H54 (cell line): ENCODE measurements at places on chromosomes 7 and 10.
A peak's percentile ranks its signal among the peaks of the same experiment; 100 is the strongest.

GRCh38 chr10:70673929-70674559 is 1.7 kb downstream of the ADAMTS14 start:
- DNase-seq, result no peak

- DNase-seq, result no peak
Observed at GRCh38 chr10:52252307-52252706, 61.8 kb upstream of the DKK1 start.

- DNase-seq, result no peak
Observed at GRCh38 chr7:20647036-20647435, 31.6 kb downstream of the ABCB5 start.

DNA sequence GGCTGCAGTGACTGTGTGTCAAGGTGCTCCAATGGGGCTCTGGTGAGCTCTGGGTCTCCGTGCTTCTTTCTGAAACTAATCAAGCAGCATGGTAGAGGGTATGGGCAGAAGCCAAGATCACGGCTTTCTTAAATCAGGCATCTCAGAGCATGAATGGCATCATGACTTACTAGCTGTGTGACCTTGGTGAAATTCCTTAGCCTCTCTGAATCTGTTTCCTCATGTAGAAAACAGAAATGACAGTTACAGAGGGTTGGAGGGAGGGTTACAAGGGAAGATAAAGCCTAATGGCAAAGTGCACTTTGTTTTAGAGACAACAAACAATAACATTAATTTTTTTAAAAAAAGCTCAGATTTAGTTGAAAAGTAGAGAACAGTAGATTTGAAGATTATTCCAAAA is 34.9 kb downstream of the FRMPD2 start:
- no peak for DNase-seq

- DNase-seq, result no peak
Observed at GRCh38 chr7:81399471-81399870, 370.4 kb downstream of the HGF start.

DNA sequence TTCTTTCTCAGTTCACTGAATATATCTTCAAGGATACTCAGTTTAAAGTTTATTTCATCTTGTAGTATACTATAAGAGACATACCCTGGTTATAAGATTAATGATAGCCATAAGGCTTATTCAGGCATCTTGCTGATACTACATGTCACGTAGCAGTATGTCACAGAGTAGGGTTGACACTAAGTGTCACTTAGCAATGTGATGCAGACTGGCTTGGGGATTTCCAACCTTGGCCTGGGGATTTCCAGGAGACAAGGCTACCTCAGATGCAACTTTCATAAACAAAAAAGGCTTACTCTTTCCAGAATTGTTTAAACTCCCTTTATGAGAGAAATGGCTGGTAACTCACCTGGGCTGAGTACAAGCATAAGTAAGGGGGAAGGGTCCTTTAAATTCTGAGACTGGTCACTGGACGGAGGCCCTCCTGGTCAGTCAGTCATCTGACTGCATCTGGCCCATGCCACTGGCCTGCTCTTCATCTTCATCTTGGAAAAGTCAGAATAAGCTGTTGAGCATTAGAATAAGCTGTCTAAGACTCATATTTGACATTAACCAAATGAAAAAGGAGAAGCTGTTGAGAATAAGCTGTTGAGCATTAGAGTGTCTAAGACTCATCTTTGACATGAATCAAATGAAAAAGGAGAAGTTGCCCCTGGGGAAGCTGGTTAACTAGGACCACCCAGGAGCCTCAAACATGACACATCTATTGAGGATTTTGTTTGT is 9.5 kb downstream of the SLC13A1 start:
- DNase-seq, result no peak

DNA sequence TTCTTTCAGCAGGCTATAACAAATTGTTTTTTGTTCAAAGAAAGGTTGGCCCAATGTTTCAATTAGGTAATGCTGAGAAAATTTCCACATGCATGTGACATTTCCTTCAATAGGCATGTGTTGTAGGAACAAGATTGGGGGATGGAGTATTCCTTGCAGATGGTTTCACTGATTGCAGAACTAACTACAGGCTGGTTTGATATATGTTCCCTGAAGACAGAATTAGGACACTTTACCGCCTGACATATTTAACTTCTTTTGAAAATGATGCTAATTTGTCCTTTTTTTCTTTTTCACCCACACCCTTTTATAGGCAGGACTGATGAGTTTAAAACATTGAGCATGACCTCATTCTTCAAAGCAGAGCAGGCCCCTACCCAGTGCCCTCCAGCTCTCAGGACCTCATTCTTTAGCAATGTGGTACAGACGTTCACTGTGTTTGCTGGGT is 163.3 kb downstream of the CPED1 start:
- DNase-seq, result no peak

DNA sequence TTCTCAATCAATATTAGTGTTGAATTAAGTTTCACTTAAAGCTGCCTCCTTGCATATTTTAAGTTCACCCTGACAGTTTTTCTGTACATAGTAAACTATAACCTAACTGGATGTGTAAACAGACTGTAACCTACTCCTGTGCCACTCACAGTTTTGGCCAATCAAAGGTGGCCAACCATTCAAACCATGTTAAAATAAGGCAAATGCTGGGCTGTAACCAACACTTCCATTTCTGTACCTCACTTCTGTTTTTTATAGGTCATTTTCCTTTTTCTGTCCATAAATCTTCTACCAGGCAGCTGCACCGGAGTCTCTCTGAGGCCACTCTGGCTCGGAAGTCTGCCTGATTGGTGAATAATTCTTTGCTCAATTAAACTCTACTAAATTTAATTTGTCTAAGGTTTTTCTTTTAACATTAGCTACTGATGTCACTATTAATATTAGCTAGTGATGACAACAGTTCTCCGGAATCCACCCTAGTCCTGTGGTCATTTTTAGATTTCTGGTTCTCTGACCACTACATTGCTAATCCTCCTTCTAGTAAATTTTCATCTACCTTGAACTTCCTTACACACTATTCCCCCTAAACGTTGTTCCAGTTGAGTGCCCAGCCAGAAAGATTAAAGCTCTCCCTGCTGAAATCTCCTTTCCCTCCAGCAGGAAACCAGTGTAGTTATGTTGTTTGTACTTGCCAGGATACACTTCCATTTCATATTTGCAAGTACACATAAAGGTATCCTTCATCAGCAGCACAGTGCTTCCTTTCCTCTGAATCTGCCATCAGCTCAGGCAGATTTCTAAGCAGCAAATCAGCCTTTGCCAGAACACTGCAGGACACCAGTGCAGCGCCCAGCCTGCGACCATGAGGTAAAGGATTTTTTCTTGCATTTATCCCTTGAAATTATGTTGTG is 18.6 kb upstream of the IFIT2 start:
- no peak for DNase-seq

DNA sequence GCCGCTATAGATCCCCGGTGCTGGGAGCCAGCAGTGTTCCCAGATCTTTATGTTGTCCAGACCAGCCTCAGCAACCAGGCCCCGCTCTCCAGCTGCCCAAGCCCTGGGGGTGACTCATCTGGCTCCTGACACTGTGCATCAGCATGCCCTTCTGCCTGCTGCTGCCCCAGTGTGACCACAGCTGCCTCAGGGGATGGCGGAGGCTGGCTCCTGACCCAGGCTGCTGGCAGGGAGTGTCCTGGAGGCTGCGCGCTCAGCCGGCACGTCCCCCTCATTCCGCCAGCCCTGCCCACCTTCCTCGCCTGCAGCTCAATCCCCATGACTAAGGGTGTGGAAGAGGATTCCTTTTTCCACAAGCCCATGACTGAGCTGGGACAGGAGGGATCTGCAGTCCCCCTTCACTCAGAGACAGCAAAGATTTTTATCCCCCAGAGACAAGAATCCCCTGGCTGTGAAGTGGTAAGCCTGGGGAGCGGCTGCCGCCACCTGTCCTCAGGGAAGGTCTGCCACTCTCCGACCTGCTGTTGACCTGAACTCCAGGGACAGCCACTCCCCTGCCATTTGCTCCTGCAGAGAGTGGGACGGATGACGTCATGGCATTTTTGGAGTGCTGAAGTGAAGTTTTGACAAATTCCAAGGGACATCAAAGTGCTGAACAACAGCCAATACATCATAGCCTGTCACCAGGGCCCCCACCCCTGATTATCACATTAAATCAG is 182.8 kb upstream of the BMPER start:
- peak; percentile 99 for DNase-seq

DNA sequence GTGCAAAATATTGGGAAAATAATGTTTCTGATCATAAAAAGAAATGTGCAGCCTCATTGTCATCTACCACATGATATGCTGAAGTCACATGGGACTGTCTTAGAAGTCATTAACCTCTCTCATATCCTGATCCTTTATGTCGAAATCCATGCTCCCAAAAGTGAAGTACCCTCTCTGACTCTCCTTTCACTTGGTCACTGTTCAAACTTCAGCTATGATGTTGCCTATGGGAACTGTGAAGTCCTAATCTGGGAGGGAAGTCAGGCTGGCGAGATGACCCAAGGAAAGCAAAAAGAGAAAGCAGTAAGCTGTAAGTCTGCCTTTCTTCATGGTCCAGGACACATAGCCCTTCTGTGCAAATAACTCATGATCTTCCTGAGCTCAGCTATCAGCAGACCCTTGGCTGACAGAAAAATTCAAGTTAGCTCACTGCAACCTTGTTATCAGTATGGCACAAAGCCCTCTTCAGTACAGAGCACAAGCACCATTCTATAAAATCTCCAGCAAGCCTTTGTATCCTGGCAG is 29.5 kb downstream of the WASL start:
- DNase-seq, result no peak

DNA sequence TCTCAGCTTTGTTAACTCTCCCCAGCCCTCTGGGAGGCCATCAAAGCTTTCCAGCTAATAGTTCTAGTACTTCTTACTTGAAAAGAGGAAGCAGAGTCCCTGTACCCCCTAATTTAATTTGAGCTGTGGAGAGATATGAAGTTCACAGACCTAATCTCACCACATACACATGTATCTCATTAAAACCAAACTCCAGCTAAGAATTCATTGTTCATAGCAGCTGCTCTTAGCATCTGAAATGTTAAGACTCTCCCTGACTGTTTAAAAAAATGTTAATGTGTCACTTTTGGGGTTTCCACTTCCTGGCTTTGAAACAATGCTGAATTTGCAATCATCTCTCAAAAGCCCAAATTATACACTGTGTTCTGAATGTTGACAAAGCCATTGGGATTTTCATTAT is 16.2 kb upstream of the MRC1 start:
- no peak for DNase-seq

GRCh38 chr7:32501522-32501921 is 6.2 kb downstream of the AVL9 start:
- peak; percentile 59 for DNase-seq

- DNase-seq, result no peak
Observed at GRCh38 chr10:100524638-100525037, 5.0 kb upstream of the SEC31B start.

DNA sequence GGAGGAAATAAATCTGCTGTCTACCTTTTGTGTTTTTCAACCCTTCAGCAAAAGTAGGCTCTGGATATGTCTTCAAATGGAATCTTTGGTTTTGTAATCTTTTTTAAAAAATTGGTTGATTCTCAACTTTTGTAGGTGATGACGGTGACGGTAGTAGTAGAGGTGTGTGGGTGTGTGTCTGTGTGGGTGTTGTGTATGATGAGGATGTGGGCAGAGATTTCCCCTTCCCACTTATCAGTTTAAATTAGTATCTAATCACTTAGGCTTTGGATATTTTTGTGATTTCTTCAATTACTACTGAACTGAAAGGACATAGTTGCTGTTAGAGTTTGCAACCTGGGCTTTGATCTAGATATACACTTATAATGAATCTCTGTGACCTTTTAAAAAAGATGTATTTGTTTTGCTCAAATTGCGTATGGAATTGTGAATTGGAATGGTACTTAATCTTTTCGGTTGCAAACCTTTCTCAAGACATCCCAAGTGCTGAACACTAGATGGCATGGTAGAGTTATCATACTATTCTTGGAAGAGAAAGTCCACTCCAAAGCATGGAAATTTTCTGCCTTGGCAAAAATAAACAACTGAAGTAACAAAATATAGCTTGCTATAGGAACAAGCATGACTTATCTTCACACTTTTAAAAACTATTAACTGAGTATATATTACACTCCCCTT is 51.9 kb upstream of the A1CF start:
- DNase-seq, result no peak

GRCh38 chr10:13787015-13787421 is 200.3 kb downstream of the PRPF18 start:
- peak; percentile 49 for DNase-seq

DNA sequence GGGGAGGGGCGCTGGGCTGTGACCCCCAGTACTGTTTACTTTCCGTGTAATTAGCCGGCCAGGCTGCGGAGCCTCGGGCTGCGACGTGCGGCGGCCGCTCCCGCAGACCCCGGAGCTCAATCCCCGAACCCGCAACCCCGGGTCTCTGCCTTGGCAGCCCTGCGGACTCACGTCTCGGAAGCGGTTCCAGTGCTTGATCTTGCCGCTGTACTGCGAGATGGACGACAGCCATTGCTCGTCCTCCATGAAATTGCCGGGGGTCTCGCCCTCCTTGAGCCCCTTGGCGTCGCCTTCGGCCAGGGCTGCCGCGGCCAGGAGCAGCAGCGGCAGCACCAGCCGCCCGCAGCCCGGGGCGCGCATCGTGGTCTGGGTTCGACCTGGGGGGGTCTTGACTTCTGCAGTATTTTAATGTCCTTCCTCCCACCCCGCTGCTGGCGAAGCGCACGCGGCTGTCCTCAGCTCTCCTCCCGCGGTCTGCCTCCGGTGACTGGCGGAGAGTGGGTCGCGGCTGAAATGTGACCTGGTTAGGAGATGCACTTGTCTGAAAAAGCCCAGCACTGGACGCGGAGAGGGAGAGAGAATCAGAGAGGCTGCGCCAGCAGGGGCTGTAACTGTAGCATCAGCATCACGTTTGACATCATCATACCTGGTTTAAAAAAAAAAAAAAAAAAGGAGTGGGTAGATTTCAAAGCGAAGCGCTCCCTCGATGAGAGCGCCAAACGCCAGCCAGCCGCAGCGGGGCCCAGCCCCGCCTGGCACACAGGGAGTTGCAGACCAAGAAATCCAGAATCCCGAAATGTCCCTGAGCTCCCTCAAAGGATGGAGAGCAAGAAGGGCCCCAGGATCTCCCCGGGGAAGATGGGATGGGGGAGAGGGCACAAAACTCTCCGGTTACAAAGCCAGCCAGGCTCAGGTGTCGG is at the start of gene SPOCK2:
TSS of gene SPOCK2 (minus strand) at position 583 of the 920 bp plus-strand sequence. CDS start at position 360, 223 bp downstream.
- DNase-seq, result no peak

GRCh38 chr10:26219676-26220075 is 3.1 kb downstream of the GAD2 start:
- DNase-seq, result no peak

- no peak for DNase-seq
Observed at GRCh38 chr10:98244586-98244985, 23.4 kb downstream of the LOXL4 start.

DNA sequence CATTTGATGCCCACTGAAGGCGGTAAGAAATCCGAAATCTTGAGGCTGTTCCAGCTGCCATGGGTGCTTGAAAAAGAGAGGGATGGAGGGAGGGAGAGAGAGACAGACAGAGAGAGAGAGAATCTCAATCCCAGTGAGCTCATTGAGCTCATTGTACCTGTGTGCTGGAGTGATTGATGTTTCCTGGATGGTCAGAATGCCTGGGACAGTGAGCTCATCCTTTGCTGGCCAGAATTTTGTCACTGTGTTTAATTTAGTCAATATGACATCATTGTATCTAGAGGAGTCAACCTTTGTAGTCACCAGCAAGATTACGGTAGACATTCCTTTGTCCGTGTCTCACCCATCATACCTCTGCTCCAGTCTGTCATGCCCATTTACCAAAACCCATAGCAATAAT is 625.4 kb upstream of the POM121L12 start:
- DNase-seq, result no peak
